Heart right ventricle (tissue), 16 donors: ENCODE measurements at places on chromosomes 16 and 17. TPM values are rescaled to one million over a fixed set of nuclear protein-coding genes. Genes with fewer than 3 reads are reported as not detected.
A peak's percentile ranks its signal among the peaks of the same experiment; 100 is the strongest.

VWA3A gene
- total RNA-seq: 0.26 TPM

DNA sequence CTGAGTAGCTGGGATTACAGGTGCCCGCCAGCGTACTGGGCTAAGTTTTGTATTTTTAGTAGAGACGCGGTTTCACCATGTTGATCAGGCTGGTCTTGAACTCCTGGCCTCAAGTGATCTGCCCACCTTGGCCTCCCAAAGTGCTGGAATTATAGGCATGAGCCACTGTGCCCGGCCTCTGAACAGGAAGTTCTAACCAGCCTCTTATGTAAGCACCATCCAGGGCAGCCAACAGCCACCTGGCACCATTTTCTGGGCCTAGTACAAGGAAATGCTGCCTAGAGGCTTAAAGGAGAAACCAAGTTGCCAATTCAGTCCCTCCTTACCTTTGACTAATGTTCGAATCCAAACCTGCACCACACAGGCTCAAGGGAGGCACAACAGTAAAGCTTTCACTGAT lies 8.5 kb upstream of the SLC39A11 start:
- no peaks in the 10 kb centered on the region for H3K36me3 ChIP-seq
- H3K4me1 ChIP-seq: no peaks in the 10 kb centered on the region
- no peak for DNase-seq
- no peak overlapping the region for H3K4me3 ChIP-seq

DNA sequence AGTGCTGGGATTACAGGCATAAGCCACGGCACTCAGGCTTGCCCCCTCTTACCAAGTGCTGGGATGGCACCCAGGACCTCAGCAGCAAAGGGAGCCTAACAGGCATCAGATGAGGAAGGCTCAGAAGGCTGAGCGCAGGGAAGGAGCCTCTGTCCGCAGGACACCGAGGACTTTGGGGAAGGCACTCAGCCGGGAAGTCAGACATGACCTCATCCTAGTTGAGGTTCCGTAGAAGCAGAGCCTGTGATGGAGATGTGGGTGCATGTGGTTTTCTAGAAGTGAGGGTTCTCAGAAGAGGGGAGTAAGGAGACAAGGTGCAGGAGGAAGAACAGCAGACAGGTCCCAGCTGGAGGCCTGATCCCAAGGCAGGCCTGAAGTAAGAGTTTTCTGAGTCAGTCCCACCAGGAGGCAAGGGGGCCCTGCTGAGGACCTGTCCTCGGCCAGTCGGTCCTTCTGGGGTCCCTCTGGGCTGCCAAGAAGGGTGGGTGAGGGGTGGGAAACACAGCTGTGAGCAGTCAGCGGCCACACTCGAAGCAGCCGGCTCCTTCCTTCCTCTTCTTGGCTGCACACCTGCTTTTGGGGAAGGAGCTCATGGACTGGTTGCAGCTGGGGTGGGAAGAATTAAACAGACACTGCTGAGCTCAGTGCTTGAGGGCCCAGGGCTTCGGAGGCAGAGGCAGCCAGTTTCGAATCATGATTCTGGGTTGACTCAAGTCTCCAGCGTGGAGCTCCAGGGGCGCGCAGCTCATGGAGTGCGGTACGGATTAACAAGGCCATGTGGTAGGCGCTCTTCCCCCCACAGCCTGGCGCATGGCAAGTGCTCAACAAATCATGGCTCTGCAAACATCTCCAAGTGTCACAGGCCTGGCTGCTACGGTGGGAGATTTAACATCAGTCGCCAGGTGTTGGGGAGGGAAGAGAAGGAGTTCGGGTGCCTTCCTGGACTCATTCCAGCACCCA lies 38.9 kb upstream of the SNN start:
- no peak overlapping the region for H3K27ac ChIP-seq
- H3K4me3 ChIP-seq: no peak overlapping the region
- H3K27me3 ChIP-seq: no peaks in the 10 kb centered on the region

DNA sequence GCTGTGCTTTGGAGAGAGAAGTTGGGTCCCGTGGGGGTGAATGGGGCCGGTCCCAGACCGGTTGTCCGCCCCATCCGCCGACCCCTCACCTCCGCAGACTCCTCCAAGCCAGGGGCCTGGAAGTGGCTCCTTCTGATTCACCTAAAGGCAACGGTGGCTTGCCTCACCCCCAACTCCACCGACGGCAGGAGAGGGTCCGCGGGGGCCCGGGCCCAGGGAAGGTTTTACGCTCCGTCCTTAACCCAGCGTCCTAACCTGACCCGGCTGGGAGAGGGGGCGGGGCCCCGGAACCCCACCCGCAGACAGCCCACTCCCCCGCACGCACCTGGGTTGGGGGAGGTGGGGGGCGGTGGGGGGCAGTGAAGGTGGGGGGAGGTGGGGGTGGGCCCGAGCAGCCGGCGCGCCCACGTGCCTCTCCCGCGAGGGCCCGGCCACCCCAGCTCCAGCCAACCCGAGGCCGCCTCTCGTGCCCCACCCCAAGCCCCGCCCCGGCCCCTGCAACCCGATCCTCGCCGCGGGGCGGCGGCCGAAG lies 12.7 kb upstream of the CD300A start:
- peak overlapping the region; percentile 54 for H3K4me3 ChIP-seq
- H3K4me1 ChIP-seq: peaks cover 58% of the 10 kb centered on the region
- peaks cover 5% of the 10 kb centered on the region for H3K27me3 ChIP-seq
- no peaks in the 10 kb centered on the region for H3K36me3 ChIP-seq
- peak overlapping the region; percentile 85 for H3K27ac ChIP-seq
- no peak for DNase-seq

MARVELD3 gene
- total RNA-seq: not detected

KRTAP4-4 gene
- not detected for total RNA-seq

FMNL1 gene
- 8.7 TPM for total RNA-seq

DNA sequence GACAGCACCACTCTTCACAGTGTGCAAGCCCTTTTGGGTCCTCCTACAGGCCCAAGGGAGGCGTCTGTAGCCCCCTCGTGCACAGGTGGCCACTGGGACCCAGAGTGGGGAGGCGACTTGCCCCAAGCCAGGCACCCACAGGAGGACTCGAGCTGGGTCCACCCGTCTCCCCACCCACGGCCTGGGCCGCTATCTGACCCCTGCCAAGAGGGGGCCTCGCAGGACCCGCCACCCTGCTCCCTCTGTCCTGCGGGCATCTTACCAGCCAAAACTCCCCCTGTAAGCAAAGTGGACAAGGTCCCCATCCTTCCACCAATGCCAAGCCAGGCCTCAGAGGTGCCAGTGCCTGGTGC lies 31.1 kb downstream of the CNGB1 start:
- DNase-seq: no peak
- H3K4me3 ChIP-seq: no peak overlapping the region
- H3K27ac ChIP-seq: no peak overlapping the region
- peaks cover 33% of the 10 kb centered on the region for H3K4me1 ChIP-seq
- peaks cover 7% of the 10 kb centered on the region for H3K27me3 ChIP-seq

GRCh38 chr16:19515757-19516156 lies 6.1 kb downstream of the GDE1 start:
- H3K4me3 ChIP-seq: no peak overlapping the region
- H3K27ac ChIP-seq: no peak overlapping the region
- no peak for DNase-seq
- H3K27me3 ChIP-seq: no peaks in the 10 kb centered on the region
- H3K36me3 ChIP-seq: peaks cover 67% of the 10 kb centered on the region

DNA sequence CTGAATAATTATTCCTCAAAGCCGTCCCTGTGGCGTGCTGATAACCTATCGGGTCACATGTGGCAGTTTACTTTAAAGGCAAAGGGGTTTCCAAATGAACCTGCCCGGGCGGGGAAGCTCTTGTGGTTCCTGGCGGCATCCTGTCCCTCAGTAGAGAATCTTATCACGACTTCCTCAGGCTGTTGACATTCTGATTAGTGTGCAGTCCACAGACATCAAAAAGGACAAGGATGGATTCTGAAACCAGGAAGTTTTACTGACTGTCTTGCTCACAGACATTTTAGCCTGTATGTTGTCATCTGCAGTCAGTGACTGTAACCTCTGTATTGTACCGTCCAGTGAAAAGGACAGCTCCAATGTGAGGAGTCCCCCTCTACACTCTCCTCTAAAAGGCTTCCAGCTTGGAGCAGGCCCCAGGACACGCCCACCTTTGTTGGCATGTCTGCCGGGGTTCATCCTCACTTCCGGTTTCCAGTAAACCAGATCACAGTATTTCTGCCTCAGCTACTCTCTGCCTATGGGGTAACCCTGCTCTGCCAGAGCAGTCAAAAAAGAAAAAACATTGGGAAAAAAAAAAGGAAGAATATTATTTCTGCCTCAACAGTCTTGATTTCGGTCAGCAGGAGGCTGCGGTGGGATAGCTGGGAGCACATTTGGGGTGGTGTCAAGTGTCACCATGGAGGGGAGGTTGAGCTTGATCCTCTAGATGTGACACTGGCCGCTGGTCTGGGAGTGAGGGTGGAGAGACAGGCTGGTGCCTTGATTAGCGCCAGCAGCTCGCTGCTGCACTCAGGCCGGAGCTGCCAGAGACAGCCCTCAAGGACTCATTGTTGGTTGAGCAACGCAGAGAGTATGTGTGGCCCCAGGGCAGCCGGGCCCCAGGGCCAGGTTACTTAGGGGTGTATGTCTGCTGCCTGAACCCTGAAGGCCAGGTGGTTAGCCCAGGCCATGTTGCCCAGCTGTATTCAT lies 89.0 kb upstream of the DNAH17 start:
- no peak overlapping the region for H3K4me3 ChIP-seq
- H3K4me1 ChIP-seq: peaks cover 11% of the 10 kb centered on the region
- no peaks in the 10 kb centered on the region for H3K27me3 ChIP-seq
- DNase-seq: peak; percentile 67
- no peaks in the 10 kb centered on the region for H3K36me3 ChIP-seq

GRCh38 chr16:14399378-14400284 lies 230.4 kb downstream of the PARN start:
- no peak overlapping the region for H3K4me3 ChIP-seq
- peak; percentile 29 for DNase-seq
- H3K27ac ChIP-seq: peak overlapping the region; percentile 50
- no peaks in the 10 kb centered on the region for H3K36me3 ChIP-seq
- H3K4me1 ChIP-seq: peaks cover 12% of the 10 kb centered on the region

- peaks cover 17% of the 10 kb centered on the region for H3K4me1 ChIP-seq
- no peak overlapping the region for H3K4me3 ChIP-seq
- H3K27me3 ChIP-seq: no peaks in the 10 kb centered on the region
- DNase-seq: no peak
Measured at GRCh38 chr16:50666658-50667496, 14.2 kb downstream of the SNX20 start.

- H3K4me3 ChIP-seq: no peak overlapping the region
- no peak for DNase-seq
- no peaks in the 10 kb centered on the region for H3K27me3 ChIP-seq
- H3K36me3 ChIP-seq: no peaks in the 10 kb centered on the region
Measured at GRCh38 chr16:25264597-25264996, 7.0 kb upstream of the ZKSCAN2 start.

- H3K27ac ChIP-seq: no peak overlapping the region
- H3K4me1 ChIP-seq: no peaks in the 10 kb centered on the region
- peaks cover 57% of the 10 kb centered on the region for H3K27me3 ChIP-seq
- no peak for DNase-seq
Measured at GRCh38 chr17:74083321-74083720, 120.2 kb upstream of the RPL38 start.

GRCh38 chr17:20059728-20060188 lies 50.6 kb downstream of the SPECC1 start:
- DNase-seq: no peak
- H3K36me3 ChIP-seq: no peaks in the 10 kb centered on the region
- H3K4me1 ChIP-seq: peaks cover 12% of the 10 kb centered on the region
- no peaks in the 10 kb centered on the region for H3K27me3 ChIP-seq

CBFA2T3 gene
- total RNA-seq: 3.2 TPM

GRCh38 chr16:7745276-7745675 lies 412.6 kb downstream of the RBFOX1 start:
- no peak overlapping the region for H3K27ac ChIP-seq
- no peak overlapping the region for H3K4me3 ChIP-seq
- no peak for DNase-seq
- H3K27me3 ChIP-seq: no peaks in the 10 kb centered on the region
- H3K4me1 ChIP-seq: no peaks in the 10 kb centered on the region

- H3K36me3 ChIP-seq: no peaks in the 10 kb centered on the region
- peak overlapping the region; percentile 68 for H3K27ac ChIP-seq
- peak overlapping the region; percentile 51 for H3K4me3 ChIP-seq
- no peak for DNase-seq
Measured at GRCh38 chr17:50533185-50533584, 650 bp downstream of the EPN3 start.

DNA sequence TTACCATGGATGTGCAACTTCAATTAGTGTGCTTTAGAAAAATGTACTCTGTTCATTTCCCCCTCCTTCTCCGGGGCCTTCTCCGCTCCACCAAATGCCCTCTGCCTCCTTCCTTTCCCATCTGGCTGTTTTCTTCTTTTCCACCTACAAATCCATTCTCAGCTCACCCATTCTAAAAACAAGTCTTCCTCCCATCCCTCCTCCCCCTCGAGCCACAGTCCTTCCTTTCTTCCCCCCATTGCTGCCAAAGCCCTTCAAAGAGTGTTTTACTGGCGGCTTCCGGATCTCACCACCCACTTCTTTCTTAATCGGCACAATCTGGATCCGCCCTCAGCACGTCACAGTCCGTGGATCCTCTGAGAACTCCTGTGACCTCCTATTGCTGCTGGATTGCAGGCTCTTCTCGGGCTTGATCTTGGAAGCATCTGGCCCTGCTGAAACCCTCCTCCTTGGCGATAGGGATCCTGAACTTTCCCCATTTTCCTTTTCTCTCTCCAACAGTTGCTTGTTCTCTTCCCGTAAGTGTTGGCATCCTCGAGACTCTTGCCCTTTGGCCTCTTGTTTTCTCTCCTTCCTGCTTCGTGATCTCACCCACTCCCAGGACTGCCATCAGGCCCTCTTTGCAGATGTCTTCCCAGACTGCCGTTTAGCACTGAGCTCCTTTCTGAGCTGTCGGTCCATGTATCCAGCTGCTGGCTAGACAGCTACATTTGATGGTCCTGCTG lies 36.0 kb upstream of the FBXO47 start:
- peak overlapping the region; percentile 6 for H3K4me3 ChIP-seq
- peaks cover 4% of the 10 kb centered on the region for H3K4me1 ChIP-seq
- DNase-seq: peak; percentile 76
- no peaks in the 10 kb centered on the region for H3K27me3 ChIP-seq
- no peaks in the 10 kb centered on the region for H3K36me3 ChIP-seq

DNA sequence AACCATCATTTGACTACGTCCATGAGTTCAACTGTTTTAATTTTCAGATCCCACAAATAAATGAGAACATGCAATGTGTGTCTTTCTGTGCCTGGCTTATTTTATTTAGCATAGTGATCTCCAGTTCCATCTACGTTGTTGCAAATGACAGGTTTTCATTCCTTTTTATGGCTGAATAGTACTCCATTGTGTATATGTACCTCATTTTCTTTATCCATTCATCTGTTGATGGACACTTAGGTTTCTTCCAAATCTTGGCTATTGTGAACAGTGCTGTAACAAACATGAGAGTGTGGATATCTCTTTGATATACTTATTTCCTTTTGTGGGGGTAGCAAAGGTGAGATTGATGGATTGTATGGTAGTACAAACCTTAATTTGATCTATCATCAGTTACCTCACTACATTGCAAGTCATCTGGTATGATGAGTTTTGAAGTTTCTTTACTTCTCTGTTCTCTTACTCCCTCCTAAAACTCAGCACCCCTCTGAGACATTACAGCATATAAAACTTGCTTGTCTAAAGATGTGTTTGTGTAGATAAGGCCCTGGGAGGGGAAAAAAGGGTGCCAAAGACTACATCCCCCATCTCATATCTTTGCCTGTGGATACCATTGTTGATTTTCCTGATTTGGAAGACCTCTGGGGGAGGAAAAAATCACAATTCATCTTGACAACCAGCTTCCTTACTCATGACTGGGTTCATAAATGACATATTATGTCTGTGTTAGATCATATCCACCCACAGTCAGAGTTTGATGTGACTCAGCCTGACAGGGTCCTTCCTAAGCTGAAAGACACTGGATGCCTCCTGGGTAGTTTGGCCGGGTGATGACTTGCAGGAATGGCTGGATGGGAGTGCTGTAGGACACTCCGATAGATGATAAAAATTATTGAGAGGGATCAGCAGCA lies 47.6 kb downstream of the ABCA9 start:
- peaks cover 78% of the 10 kb centered on the region for H3K36me3 ChIP-seq
- no peaks in the 10 kb centered on the region for H3K4me1 ChIP-seq

SLC5A10 gene
- total RNA-seq: 0.12 TPM
